Renal cortical epithelial cell (primary cell): ENCODE measurements at places on chromosomes 7 and 10. TPM values are rescaled to one million over a fixed set of nuclear protein-coding genes. Genes with fewer than 3 reads are reported as not detected.

- no peak for DNase-seq
Measured at GRCh38 chr10:10846504-10846900, 171.2 kb upstream of the CELF2 start.

Gene HTR5A
- total RNA-seq: not detected in 2 replicates

Gene PRF1
- not detected in 2 replicates for total RNA-seq

DNA sequence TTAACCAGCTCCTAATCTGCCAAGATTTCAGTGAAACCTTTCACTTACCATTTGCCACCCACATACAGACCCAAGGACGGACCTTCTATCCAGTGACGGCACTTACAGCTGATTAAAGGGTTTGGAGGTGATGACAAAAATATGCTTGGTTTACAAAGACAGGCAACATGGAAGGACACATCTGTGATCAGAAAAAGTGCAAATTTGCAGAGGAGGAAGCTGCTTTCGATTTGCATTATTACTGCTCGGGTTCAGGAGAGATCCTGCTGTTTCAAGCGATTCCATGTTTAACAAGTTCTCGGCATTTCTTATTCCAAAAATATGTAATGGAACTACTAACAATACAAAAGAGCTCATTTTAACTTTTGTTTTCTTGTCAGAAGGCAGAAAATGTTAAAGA, 109.0 kb downstream of the JAZF1 start:
- DNase-seq: no peak

GRCh38 chr7:43701500-43701854, 27.8 kb downstream of the COA1 start:
- DNase-seq: no peak

DNA sequence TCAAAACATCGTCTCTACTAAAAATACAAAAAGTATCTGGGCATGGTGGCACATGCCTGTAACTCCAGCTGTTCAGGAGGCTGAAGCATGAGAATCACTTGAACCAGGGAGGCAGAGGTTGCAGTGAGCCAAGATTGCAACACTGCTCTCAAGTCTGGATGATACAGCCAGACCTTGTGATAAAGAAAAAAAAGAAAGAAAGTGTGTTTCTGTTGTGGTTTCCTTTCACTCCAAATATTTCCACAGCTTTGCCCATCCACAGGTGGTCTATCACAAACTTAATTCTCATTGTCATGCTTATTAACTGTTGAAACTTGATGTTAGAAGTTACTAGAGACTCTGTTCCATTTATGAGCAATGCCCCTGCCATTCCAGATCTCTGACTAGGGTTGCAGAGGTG, 316.0 kb upstream of the SEMA3C start:
- DNase-seq: peak; percentile 61

Gene MYO3A
- 0.35 and 0.65 TPM in 2 replicates for total RNA-seq

DNA sequence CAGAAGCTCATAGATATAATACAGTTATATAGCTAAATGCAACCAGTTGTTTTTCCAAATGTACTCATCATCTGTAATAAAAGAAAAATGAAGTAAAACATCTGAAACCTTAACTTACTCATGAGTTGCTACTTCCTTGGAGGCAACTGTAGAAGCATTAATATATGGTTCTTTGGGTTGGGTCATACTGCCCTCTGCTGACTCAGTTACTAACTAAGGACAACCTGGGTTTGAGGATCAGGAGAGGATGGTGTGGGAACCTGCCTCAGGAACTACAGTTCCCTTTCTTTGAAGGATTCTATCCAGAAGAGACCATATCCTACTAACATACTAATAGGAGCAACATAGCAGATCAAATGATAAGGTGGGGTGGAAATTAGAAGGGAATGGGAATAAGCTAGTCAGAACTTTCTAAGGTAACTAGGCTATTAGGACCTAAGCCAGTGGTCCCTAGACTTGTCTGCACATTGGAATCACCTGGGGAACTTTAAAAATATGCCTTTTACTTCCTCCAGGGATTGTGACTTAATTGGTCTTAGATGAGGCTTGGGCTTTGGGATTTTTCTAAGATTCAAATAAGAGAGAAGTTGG, 20.7 kb downstream of the COX15 start:
- DNase-seq: peak; percentile 69

Gene NEUROG3
- total RNA-seq: not detected in 2 replicates

DNA sequence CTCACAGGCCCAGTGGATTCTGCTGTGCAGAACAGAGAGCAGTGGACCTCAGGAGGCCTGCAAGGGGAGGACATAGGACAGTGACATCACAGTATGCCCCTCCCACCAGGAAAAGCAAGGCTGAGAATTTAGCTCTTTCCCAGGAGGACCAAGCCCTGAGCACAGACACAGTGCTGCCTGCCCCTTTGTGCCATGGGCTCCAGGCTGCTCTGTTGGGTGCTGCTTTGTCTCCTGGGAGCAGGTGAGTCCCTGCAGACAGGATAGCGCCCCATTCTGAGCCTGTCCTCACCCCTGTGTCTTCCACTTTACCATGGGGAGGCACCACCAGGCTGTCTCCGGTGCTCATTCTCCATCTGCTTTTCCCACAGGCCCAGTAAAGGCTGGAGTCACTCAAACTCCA, 63.0 kb upstream of the PRSS58 start:
- no peak for DNase-seq

DNA sequence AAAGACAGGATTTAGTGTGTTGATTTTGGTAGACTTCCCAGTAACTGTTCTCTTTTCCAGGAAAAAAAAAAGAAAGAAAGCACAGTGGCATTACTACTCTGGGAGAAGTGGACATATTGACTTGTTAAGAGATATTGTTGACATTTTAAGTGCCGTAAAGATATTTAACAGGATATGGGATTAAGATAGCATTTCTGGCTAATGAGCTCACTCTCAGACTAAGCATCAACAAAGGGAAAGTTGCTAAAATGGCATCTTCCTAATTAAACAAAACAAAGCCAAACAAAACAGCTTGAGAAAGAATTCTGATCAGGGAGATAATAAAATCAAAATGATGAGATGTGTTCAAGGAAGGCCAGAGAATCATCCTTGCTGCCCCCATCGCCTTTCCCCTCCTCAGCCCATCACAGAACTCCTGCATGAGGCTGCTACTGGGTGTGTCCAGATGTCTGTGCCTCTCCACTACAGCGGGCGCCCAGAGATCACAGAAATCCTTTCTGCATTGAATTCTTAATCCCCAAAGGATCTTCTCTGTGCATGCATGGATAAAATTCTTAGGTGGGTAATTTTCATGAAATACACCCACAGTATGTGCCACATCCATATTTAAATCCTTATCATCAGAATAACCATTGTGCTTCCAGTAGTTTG, 270.5 kb downstream of the POU6F2 start:
- no peak for DNase-seq

DNA sequence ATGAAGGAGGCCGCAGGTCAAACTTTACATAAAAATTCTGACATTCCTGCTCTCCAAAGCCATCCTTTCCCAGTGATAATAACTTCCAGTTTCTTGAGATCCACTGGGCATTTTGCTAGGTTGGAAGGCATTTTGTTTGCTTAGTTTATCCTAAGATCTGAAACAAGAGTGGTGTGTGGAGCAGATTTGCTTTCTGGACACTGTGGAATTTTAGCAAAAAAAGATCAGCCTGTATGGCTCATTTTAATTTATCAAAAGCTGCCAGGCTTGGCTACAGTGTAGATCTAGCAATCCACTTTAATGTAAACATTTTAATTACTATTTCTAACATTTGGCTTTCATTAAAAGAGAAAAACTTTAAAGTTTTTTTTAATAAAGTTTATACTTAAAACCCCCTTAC, 124.8 kb downstream of the SAMD9 start:
- DNase-seq: no peak

DNA sequence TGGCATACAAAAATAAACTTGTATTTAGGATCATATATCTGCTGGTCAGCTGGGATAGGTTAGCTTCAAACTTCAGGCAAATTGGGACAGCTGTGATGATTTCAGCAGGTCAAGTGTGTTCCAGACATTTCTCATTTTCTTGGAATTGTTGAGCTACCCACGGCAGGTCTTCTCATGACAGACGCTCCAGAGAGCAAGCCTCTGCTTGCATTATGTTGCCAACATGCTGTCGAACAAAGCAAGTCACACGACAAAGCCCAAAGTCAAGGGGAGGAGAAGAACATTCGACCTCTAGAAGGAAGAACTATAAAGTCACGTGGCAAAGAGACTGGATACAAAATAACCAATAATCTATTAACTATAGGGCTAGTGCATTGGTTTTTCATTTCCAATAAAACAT, 103.5 kb downstream of the RAB18 start:
- no peak for DNase-seq

Gene AGMO
- 0.05 and 0.35 TPM in 2 replicates for total RNA-seq

- DNase-seq: no peak
Measured at GRCh38 chr7:159191236-159191635, 46.6 kb upstream of the VIPR2 start.

GRCh38 chr7:5117095-5117970, 71.7 kb downstream of the RBAK start:
- DNase-seq: no peak

Gene GBX1
- total RNA-seq: not detected in 2 replicates

- DNase-seq: no peak
Measured at GRCh38 chr10:125004571-125005311, 62.8 kb downstream of the ZRANB1 start.

- DNase-seq: peak; percentile 35
Measured at GRCh38 chr10:69819716-69820506, 18.2 kb downstream of the COL13A1 start.

- DNase-seq: no peak
Measured at GRCh38 chr10:114815791-114816190, 5.8 kb upstream of the FHIP2A start.

- DNase-seq: peak; percentile 86
Measured at GRCh38 chr7:46713868-46714596, 793.0 kb upstream of the IGFBP3 start.

DNA sequence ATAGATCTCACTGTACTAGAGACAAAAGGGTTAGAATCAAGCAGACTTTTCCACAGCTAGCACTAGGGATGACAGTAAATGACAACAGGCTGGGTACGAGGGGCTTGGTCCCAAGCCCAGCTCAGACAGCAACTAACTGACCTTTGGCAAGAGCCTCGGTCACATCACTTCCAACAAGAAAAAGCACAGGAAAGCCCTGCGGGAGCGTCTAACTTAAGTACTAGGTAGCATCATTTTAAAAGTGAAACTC, 22.8 kb downstream of the CALML3 start:
- DNase-seq: no peak

- no peak for DNase-seq
Measured at GRCh38 chr7:76347710-76348109, 11.1 kb downstream of the YWHAG start.

- DNase-seq: no peak
Measured at GRCh38 chr7:1697499-1698125, 27.5 kb downstream of the ELFN1 start.

Gene HOXA10
- 11.5 and 27.3 TPM in 2 replicates for total RNA-seq

DNA sequence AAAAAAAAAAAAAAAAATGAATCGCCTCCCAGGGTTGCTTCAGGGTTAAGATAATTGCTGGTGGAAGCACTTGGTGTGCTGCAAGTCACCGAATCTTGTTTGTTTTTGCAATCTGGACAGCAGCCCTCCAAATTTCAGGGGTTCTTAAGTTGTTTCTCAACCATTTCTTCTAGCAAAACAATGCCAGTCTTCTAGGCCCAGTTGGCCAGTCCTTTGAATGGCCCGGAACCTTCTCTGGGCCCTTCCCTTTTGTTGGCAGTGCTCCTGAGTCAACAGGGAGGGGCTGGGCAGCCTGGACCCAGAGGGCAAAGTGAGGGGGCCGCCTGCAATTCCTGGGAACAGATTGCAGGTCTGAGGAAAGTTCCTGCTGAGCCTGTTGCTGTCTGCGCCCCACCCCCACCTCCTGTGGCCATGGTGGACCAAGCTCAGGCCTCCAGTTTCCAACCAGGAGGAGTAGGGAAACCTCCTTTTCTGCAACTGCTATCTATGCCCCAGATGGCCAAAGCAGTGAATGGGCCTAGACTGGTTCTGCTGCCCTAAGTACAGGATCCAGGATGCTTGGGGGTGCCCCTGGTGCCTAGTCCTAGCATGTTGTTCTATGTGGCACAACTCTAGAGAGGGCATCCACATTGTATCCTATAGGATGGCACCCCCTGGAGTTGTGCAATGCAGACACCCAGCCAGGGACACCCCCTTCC, 31.4 kb upstream of the PDCD4 start:
- peak; percentile 54 for DNase-seq

Gene PON1
- total RNA-seq: not detected in 2 replicates

Gene INHBA
- 2.1 and 19.6 TPM in 2 replicates for total RNA-seq

Gene CNPY1
- not detected in 2 replicates for total RNA-seq

- DNase-seq: no peak
Measured at GRCh38 chr7:91633013-91633441, 247.5 kb downstream of the MTERF1 start.

Gene TNS3
- total RNA-seq: 30.4 and 210 TPM in 2 replicates

DNA sequence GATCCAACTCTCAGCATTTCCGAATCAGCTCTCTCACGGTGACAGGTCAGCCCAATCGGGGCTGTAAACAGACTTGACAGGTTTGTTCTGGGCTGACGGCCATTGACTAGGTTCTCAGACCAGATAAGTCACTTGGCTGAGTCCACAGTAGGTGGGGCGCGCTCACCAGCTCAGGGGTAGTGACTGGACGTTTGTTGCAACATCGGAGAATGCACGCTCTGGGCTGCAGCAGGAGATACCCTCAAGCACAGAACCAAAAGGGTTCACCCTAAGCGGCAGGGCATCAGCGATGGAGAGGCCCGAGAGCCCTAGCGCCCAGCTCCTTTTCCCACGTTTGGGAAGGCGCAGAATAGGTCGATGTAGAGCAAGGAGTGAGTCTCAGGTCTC, 1.8 kb downstream of the KLLN start:
- peak; percentile 81 for DNase-seq

- no peak for DNase-seq
Measured at GRCh38 chr10:106679314-106679713, 485.2 kb downstream of the SORCS1 start.

DNA sequence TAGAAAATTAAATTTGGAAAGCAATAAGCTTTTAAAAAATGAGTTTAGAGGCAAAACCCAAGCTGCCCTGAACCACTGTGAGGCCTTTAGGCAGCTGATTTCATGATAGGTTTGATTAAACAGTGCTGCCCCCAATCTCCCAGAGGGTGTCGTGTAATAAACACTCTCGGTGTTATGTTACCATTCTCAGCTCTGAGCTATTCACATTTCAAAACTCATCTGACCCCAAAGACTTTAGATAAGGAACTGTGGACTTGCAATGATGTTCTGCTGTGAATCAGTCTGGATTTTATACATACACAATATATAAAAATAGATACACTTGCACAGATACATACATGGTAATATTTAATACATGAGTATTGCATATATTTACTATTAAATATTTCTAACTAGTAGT, 120.4 kb downstream of the MALRD1 start:
- no peak for DNase-seq

GRCh38 chr10:123913688-123914268, 22.2 kb upstream of the CPXM2 start:
- DNase-seq: no peak

DNA sequence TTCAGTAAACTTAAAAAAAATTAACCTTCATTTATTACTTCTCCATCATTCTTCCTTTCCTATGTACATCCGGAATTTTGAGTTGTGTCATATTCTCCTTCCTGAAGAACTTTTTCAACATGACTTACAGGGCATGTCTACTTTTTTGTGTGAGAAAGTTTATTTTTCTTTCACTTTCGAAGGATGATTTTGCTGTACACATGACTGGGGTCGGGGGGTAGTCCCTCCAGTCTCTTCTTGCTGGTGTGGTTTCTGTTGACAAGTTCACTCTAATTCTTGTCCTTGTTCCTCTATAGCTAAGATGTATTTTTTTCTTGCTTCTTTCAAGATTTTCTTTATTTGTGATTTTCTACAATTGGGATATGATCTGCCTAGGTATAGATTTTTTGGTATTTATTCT, 55.8 kb downstream of the INPP5A start:
- DNase-seq: no peak

Gene TEX47
- total RNA-seq: not detected in 2 replicates
